ENCODE measurements at places on chromosomes 3 and 15.

DNA sequence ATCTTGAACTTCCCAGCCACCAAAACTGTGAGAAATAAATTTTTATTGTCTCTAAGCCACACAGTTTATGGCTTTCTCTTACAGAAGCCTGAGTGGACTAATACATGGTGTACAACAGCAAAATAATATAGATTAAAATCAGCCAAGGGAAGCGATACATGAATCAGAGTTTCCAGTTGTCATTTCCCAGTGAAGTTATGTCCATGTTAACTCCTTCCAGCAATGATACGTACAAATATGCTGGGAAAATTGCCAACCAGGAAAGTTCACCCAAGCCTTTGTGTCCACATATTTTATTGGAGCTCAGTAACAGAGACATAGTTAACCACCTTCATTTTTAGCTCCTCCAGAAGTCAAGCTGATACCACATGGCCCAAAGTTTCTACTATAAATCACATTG lies 280.9 kb upstream of the KCNMB2 start:
- DNase-seq = no peak

- DNase-seq = no peak
These were observed 83.9 kb downstream of the TLE3 start for GRCh38 chr15:70013656-70014313.

DNA sequence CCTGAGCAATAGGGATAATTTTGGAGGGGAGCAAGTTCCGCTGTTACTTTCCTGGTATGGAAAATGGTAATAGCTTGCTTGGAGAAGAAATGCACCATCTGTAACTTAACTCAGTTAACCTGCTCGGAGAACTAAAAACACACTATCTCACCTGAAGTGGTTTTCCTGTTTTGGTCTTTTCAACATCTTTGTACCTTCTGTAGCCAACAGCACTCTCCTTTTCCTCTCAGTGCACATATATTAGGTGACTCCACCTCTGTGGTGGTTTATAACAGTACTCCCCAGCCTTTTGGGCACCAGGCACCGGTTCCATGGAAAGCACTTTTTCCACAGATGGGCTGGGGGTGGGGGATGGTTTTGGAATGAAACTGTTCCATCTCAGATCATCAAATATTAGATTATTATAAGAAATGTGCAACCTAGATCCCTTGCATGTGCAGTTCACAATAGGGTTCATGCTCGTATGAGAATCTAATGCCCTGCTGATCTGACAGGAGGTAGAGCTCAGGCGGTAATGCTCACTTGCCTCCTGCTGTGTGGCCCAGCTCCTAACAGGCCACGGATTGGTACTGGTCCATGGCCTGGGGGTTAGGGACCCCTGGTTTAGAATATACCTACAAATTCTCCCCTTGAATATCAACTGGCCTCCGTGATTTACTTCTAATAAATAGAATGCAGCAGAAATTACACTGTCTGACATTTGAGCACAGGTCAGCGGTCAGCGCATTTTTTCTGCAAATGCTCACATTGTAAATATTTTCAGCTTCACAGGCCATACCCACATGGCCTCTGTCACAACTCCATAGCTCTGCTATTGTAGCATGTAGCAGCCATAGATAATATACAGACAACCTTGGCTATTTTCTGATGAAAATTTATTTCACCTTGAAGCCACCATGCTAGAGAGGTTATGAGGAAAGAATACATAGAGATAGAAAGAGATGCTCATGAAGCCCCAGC lies 83.8 kb upstream of the SUCLG2 start:
- DNase-seq = no peak

DNA sequence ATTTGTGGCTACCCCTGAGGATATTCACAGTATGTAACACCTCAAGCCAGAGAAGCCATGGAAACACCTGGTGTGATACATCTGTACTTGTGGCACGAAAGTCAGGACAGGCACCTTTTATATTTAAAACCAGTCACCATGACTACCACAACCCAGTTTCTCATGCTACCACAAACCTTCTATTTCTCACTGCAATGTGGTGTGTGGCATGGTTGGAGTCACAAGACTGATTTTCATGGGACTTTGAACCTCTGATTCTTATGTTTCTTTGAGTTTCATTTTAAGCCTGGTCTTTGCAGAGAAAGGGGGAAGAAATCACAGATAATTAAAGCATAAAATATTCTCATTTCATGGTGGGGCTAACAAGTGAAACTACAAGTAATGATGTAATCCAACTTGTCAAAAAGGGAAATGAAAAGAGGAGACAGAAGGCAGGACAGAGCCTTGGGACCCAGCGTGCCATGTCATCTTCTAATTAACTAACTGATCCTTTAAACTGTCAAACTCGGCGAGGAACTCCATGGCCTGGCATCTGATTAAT lies 175.9 kb downstream of the PDZRN3 start:
- DNase-seq = no peak

DNA sequence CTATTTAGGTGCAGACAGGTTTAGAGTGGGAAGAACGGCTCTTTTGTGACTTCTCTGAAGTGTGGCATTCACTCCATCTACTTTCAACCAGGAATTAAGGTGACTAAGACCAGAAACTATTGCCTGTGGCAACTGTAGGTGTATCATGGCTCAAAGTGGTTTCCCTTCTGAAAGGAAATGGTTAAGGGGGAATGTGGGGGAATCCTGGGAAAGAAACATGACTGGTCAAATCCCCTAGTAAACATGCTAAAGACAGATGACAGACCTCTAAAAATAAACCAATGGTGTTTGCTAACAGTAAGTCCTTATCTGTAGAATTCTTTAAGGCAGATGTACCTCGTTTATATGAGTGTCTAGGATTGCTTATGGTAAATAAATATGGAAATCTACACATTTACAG lies 56.9 kb downstream of the MEGF11 start:
- no peak for DNase-seq

- peak; percentile 71 for DNase-seq
These were observed 6.1 kb downstream of the OSBPL10 start for GRCh38 chr3:31974964-31975363.

GRCh38 chr3:59302442-59302841 lies 252.6 kb upstream of the CFAP20DC start:
- no peak for DNase-seq

- no peak for DNase-seq
These were observed 82.2 kb upstream of the VEPH1 start for GRCh38 chr3:157585386-157585785.

DNA sequence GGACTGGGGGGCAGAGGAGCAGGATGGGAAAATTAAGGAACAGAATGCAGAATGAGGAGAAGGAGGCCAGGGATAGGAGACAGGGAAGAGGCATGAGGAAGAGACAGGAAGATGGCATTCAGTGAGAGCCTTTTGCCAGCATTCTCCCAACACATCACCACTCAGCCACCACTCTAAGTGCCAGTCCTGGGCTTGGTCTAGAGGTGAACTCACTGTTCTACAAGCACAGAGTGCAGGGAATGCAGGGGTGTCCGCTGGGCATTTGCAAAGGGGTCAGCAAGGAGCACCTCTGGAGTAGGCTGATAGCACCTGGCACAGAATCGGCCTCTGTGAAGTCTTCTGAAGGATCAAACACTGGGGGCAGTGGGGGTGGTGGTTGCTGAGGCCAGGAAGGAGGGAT lies 14.6 kb upstream of the IGDCC3 start:
- DNase-seq = no peak

DNA sequence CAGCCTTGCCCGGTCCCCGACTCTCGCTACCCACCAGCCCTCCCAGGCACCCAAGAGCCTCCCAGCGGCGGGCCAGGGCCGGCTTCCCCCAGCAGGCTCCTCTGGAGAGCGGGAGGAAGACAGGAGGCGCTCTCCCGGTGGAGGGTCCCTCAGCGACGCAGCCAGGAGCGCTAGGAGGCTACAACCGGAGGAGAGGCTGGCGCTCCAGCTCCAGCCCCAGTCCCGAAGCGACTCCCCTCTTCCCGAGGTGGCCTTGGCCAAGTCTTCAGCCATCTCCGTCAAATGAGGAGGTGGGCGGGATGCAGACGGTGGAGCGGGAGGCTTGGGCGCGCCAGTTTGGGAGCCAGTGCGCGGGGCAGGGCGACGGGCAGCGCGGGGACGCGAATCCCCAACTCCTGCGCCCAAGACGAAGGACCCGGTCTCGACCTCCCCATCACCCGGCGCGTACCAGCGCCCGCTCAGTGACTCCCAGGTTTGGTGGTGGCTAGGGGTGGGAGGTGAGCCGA lies 722 bp downstream of the CHRNA3 start:
- DNase-seq = peak; percentile 32
